Adipose tissue (tissue), 3 donors: ENCODE measurements at places on chromosomes 1 and 21. TPM values are rescaled to one million over a fixed set of nuclear protein-coding genes. Genes with fewer than 3 reads are reported as not detected.

GSTM1 gene
- polyA plus RNA-seq, result 35.4 TPM

REG4 gene
- 0.12 TPM for polyA plus RNA-seq

PRR9 gene
- not detected for polyA plus RNA-seq

AGMAT gene
- 0.45 TPM for polyA plus RNA-seq

SYPL2 gene
- polyA plus RNA-seq, result 2.1 TPM

ITSN1 gene
- polyA plus RNA-seq, result 6.8 TPM

IL22RA1 gene
- 200 TPM for polyA plus RNA-seq

SLAMF6 gene
- polyA plus RNA-seq, result 0.48 TPM

ZNF683 gene
- polyA plus RNA-seq, result not detected

HMGCS2 gene
- polyA plus RNA-seq, result 4.7 TPM

GPR157 gene
- 2.2 TPM for polyA plus RNA-seq

IFI44L gene
- 3.7 TPM for polyA plus RNA-seq

COL24A1 gene
- polyA plus RNA-seq, result 0.09 TPM

FAM177B gene
- polyA plus RNA-seq, result 0.67 TPM

LHX4 gene
- polyA plus RNA-seq, result 0.03 TPM

CD34 gene
- 9.4 TPM for polyA plus RNA-seq

CHIA gene
- polyA plus RNA-seq, result 0.03 TPM

C4BPA gene
- polyA plus RNA-seq, result 0.34 TPM

SERTAD4 gene
- 0.67 TPM for polyA plus RNA-seq

VHLL gene
- not detected for polyA plus RNA-seq

PTGER3 gene
- polyA plus RNA-seq, result 7.4 TPM

GJB3 gene
- 0.39 TPM for polyA plus RNA-seq

ANP32E gene
- polyA plus RNA-seq, result 33.2 TPM

CLCA1 gene
- 0.06 TPM for polyA plus RNA-seq

KRTAP12-3 gene
- polyA plus RNA-seq, result not detected

CXADR gene
- polyA plus RNA-seq, result 0.11 TPM

RPTN gene
- polyA plus RNA-seq, result not detected

CASZ1 gene
- 3.7 TPM for polyA plus RNA-seq

KDM5B gene
- 8.0 TPM for polyA plus RNA-seq

PCBP3 gene
- polyA plus RNA-seq, result 9.5 TPM

SKI gene
- 9.5 TPM for polyA plus RNA-seq

SEMA4A gene
- polyA plus RNA-seq, result 7.4 TPM

TENT5C gene
- polyA plus RNA-seq, result 8.2 TPM

FAM43B gene
- polyA plus RNA-seq, result 0.28 TPM

HRNR gene
- not detected for polyA plus RNA-seq

MRAP gene
- 43.7 TPM for polyA plus RNA-seq

GUCA2A gene
- polyA plus RNA-seq, result not detected

LRRC38 gene
- polyA plus RNA-seq, result 0.04 TPM

TEX38 gene
- not detected for polyA plus RNA-seq

RHEX gene
- 1.5 TPM for polyA plus RNA-seq

SPRR5 gene
- polyA plus RNA-seq, result not detected

DYNLT5 gene
- polyA plus RNA-seq, result 0.21 TPM

BLZF1 gene
- polyA plus RNA-seq, result 4.4 TPM

TTLL7 gene
- 2.6 TPM for polyA plus RNA-seq

OR2T29 gene
- polyA plus RNA-seq, result not detected

ELF3 gene
- 16.5 TPM for polyA plus RNA-seq

PARP1 gene
- 43.8 TPM for polyA plus RNA-seq

IER5 gene
- 2.3 TPM for polyA plus RNA-seq

C1orf167 gene
- 2.1 TPM for polyA plus RNA-seq

KIF26B gene
- polyA plus RNA-seq, result 0.56 TPM

KRTAP13-2 gene
- not detected for polyA plus RNA-seq

DNAH14 gene
- polyA plus RNA-seq, result 1.8 TPM

IL10 gene
- 0.77 TPM for polyA plus RNA-seq

FCRLB gene
- polyA plus RNA-seq, result 0.37 TPM

XCL2 gene
- not detected for polyA plus RNA-seq
